CD4-positive, alpha-beta T cell treated with Interleukin-6 for 4 hours (primary cell): ENCODE measurements at places on chromosomes 12 and 14.

- no peak for DNase-seq
Measured at GRCh38 chr12:68336889-68337303, 4.7 kb upstream of the MDM1 start.

GRCh38 chr14:101463566-101464171, 97.6 kb upstream of the DIO3 start:
- DNase-seq, result no peak

DNA sequence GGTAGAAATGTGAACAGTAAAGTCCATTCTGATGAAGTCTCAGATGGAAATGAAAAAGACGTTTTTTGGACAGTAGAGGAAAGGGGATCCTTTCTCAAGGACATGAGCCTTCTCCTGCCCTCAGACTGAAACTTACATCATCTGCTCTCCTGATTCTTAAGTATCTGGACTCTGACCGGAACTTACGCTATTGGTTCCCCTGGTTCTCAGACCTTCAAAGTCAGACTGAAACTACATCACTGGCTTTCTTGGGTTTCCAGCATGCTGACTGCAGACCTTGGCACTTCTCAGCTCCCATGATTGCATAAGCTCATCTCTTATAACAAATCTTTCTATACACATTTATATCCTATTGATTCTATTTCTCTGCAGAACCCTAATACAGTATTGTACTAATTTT, 291.0 kb downstream of the SNAPC1 start:
- DNase-seq, result no peak

GRCh38 chr12:91171476-91171875, 11.1 kb downstream of the DCN start:
- no peak for DNase-seq

- DNase-seq, result no peak
Measured at GRCh38 chr14:68878908-68879307, 86.0 kb upstream of the ZFP36L1 start.

DNA sequence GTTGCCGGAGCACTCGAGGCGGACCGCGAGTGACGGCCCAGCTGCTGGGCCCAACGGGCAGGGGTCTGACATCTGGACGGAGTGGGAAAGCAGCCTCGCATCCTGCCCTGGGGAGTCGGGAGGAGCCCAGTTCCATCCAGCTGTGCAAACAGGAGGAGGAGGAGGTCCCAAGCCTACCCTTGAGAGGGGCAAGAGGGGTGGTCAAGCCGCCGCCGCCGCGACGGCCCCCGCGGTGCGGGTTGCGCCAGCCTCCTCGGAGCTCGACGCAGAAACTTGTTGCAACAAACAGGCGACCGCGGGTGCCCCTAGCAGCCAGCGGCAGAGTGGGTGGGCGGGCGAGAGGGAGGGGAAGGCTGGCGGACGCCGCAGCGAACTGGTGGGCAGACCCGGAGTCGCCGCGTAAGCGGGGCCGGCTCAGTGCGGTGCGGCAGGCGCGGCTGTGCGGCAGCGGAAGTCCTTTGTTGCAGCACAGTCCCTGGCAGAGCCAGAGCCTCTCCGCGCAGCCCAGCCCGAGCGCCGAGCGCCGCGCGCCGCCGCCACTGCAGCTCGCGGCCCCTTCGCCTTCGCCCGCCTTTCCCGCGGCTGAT, at the start of gene ZBTB1:
Gene ZBTB1, plus strand, starts transcription at position 461 of the 587 bp plus-strand sequence. CDS start 16,735 bp downstream, outside the sequence.
- DNase-seq, result peak; percentile 84

GRCh38 chr12:6187948-6188793, 12.0 kb upstream of the CD9 start:
- no peak for DNase-seq

DNA sequence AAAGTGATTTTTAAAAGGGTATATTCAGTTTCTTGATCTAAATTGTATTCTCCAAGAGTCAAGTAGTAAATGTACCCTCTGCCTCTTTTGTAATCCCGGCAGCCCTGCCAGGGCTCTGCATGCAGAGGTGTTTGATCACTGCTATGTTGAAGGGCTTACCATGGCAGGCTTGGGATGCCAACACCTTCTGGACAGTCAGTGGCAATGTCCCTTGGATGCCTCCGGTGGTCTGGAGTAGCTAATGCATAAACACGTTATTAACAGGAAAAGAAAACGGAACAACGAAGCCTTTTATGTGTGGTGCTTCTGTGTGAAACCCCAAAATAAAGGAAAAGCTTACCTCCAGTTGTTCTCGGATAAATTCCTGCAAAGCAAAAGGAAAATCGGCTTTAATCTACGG, 19.9 kb downstream of the EIF2B2 start:
- DNase-seq, result peak; percentile 10

- DNase-seq, result peak; percentile 54
Measured at GRCh38 chr12:121786440-121786825, 7.1 kb downstream of the RHOF start.

DNA sequence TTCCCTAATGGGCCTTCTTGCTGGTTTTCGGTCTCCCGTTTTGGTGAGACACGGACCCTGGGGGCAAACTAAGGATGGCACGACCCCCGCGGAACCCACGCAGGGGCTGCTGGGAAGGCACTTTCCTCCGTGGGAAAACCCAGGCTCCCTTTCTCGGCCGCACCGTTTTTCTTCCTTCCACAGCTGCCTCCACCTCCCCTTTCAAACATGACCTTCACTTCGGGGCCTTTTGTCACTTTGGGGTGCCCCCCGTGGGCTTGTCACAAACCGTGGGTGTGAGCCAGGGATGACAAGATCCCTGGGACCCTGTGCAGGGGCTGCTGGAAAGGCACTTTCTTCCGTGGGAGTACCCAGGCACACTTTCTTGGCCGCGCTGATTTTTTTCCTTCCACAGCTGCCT, 268.7 kb downstream of the ALG10 start:
- no peak for DNase-seq

GRCh38 chr14:31582286-31582691, 21.1 kb downstream of the NUBPL start:
- DNase-seq, result no peak

GRCh38 chr12:95651681-95652080, 100.4 kb upstream of the USP44 start:
- no peak for DNase-seq

DNA sequence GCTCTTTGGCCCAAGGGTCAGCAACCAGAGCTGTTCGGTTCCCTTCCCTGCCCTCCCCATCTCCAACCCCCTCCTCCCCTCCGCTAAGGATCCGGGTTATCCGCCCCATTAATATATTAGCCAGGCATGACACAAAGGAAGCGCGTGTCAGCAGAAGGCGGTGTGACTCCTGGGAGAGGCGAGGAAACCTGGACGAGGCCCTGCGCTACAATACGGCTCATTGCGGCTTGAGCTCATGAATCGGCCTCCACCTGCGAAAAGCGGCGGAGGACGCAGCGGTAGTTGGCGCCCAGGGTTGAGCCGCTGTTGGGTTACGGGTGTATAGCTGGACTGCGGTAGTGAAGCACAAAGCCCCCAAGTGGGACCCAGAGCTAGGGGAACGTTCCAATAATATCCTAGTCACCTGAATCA, 9.9 kb downstream of the FOXA1 start:
- no peak for DNase-seq

DNA sequence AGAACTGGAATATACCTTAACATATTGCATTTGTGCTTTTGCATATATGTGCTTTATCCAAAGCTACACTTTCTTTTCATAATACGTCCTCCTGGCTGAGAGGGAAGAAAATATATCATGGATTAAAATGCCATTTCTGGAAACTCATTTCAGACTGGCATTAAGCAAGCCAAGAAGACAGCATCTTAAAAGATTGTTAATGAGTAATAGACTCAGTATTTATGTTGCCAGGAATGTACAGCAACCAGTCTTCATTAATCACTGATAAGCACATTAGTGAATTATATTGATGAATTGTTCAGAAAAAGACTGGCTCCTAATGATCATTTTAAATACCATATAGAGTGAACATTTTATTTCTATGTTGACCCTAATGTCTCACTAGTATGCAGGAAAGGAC, 134.9 kb upstream of the IFNG-AS1 start:
- DNase-seq, result no peak

DNA sequence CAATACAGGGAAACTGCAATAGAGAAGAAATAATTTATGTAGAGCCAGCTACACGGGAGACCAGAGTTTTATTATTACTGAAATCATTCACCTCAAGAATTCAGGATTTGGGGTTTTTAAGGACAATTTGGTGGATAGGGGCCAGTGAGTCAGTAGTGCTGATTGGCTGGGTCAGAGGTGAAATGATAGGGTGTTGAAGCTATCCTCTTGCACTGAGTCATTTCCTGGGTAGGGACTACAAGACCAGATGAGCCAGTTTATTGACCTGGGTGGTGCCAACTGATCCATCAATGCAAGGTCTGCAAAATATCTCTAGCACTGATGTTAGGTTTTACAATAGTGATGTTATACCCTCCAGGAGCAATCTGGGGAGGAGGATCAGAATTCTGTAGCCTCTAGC, 486.3 kb downstream of the LRIG3 start:
- DNase-seq, result no peak

DNA sequence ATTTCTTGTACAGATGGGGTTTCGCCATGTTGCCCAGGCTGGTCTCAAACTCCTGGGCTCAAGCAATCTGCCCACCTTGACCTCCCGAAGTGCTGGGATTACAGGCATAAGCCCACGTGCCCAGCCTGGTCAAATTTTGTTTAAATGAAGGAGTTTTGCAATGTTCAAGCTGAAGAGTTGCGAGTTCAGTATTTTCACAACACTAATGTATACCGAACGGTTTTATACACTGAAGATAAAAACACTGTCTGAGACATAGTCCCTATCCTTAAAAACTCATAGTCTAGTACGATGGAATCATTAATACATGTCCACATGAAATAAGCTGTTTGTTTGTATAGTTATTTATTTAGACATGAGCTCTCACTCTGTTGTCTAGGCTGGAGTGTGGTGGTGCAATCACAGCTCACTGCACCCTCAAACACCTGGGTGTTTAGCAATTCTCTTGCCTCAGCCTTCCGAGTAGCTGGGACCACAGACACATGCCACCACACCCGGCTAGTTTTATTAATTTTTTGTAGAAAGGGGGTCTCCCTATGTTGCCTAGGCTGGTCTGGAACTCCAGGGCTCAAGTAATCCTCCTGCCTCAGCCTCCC, 15.4 kb downstream of the TRAPPC6B start:
- DNase-seq, result no peak

GRCh38 chr12:53749986-53750811, 1.6 kb downstream of the CISTR start:
- DNase-seq, result no peak

DNA sequence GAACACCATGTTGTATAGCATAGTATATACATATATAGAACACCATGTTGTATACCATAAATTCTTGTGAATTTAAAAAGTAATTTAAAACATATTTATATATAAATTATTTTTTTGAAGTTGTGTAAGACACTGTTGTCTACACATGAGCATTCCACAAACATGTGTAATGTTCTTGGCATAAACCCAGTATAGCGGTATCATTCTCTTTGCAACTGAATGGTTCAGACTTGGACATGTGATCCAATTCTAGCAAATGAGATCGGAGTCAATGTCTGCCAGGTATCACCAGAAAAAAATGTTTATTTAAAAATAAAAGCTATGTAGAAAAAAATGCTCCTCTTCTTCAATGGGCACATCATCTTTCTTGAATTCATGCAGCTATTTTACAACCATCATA, 33.9 kb downstream of the CEP290 start:
- DNase-seq, result no peak

GRCh38 chr12:20434996-20435395, 66.7 kb downstream of the PDE3A start:
- DNase-seq, result no peak

DNA sequence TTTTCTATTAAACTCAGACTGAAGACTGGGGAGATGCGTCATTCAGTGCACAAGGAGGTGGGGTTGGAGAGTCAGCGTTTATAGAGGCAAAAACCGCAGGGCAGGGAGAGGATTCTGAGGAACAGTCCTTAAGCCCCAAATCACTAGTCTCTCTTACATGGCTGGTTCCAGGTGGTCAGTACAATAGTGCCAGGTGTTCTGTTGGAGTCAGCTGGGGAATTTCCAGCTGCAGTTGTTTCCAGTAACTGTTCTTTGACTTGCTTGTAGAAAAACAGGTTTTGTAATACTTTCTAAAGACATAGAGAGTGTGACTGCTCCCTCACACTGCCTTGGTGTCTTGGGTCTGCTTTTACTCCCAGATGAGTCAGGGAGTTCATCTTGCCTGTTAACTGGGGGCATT, 192.2 kb downstream of the TMTC3 start:
- DNase-seq, result no peak

GRCh38 chr12:33476058-33476457, 36.4 kb upstream of the SYT10 start:
- no peak for DNase-seq

DNA sequence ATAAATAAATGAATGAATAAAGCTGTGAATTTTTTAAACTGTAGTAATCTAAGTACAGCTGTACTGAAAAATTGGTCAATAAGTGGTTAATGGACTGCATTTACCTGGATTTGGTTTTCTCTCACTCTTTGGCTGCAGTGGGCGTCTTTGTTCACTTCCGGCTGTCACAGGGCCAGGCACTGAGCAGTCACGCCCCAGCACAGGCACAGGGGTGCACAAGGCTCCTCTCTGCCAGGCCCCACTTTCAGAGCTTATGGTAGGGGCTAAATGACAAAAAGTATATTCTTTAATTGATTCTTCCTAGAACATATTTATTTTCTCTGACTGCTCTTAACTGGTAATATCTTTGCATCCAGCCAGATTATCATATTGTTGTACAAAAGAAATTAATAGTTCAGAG, 70.6 kb upstream of the DYNC1H1 start:
- DNase-seq, result no peak

- no peak for DNase-seq
Measured at GRCh38 chr12:97476255-97476654, 13.7 kb downstream of the RMST start.

DNA sequence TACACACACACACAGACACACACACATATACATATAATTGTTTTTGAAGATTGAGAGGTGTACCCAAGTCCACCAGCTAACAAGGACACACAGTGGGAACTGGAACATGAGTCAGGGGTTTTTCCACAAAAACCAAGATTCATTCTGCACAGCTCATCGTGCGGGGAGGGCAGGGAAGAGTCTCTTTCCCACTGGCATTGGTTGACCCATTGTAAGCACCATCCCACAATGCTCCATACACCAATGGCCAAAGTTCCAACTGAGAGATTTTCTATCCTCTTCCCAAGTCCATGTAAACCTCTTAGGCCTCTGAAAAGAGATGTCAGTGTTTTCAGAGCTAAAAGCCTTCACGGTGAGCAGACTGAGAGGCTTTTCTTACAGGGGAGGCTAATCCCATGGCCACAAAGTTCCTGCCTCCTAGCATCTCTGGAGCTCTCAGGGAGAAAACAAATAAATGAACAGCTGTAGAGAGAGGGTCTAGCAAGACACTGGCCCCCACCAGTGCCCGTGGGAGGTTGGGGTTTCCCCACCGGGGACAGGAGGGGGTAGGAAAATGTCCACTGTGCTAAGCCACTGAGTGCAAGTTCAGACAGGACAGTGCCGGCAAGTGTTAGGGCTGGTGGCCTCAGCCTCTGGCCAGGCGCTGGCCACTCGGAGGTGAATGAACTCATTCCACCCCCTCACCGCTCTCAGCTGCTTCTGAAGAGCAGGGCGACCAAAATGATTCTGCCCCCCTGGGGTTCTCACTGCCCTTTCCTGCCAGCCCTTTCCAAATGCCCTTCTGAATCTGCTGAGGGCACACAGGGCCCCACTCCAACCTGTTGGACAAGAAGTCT, 21.5 kb upstream of the TC2N start:
- DNase-seq, result no peak
